Thoracic aorta (tissue), 2 donors: ENCODE measurements at places on chromosomes 7 and 10.

DNA sequence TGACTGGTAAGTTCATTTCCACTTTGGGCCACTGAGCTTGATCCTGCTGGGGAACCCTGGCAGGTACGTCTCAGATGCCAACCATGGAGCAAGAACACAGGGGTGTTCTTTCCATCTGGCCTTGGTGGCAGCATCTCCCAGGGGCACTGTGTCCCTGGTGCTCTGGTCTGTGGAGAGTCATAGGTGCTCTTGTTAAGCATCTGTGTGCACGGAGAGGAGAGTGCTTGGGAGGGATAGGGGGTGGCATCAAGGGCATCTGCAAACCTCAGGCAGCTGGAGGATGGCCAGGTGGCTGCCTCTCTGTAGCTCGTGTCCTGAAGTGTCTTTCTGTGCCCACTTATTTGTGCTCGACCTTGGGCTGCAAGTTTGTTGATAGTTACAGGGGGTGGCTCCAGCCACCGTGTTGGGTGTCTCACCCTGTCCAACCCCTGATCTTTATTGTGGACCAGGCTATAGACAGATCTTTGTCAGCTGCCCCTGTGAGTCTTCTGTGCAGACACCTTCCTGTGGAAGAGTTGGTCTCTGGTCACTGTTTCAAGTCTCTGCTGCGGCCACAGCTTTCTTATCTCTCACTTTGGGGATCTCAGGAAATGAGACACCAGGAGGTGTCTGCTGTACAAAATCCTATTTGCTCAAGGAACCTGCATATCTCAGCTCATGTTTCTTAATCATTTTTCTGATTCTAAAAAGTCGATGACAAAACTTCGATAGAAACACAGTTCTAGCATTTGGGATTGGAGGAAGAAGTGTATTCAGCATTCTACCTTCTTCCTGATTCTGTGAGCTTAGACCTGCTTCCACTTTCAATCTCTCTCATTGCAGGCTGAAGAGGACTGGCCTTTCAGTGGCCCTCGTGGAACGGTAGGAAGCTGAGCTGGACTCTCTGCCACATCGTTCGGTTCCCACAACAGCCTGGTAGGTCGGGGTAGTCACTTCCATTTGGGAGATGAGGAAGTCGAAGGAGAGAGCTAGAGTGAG, 17.2 kb upstream of the GIMAP8 start:
- DNase-seq: no peak

DNA sequence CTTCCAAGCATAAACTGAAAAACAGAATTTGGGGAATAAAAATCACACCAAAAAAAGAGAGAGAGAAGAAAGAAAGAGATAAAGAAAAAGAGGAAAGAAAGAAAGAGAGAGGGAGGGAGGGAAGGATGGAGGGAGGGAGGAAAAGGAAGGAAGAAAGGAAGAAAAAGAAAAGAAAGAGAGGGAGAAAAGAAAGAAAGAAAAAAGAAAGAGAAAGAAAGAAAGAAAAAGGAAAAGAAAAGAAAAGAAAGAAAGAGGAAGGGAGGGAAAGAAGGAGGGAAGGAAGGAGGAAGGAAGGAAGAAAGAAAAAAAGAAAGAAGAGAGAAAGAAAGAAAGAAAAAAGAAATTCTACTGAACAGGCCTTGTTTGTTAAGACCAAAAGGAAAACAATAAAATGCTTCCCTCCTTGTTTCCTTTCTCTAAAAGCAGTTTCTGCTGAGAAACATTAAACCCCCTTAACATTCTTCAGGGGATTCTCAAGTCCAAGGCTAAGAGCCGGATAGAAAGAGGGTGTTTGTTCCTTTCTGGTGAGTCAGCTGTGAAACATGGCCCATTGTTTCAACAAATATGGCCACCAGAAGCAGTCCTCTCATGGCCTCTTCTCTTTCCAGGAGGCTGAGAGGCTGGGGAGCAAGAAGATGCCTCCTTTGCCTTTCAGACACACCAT, 46.9 kb upstream of the GPAM start:
- DNase-seq: no peak

- DNase-seq: no peak
Observed at GRCh38 chr7:25408012-25408687, 179.9 kb upstream of the NPVF start.

- no peak for DNase-seq
Observed at GRCh38 chr7:27156916-27157701, 634 bp upstream of the HOXA7 start.

DNA sequence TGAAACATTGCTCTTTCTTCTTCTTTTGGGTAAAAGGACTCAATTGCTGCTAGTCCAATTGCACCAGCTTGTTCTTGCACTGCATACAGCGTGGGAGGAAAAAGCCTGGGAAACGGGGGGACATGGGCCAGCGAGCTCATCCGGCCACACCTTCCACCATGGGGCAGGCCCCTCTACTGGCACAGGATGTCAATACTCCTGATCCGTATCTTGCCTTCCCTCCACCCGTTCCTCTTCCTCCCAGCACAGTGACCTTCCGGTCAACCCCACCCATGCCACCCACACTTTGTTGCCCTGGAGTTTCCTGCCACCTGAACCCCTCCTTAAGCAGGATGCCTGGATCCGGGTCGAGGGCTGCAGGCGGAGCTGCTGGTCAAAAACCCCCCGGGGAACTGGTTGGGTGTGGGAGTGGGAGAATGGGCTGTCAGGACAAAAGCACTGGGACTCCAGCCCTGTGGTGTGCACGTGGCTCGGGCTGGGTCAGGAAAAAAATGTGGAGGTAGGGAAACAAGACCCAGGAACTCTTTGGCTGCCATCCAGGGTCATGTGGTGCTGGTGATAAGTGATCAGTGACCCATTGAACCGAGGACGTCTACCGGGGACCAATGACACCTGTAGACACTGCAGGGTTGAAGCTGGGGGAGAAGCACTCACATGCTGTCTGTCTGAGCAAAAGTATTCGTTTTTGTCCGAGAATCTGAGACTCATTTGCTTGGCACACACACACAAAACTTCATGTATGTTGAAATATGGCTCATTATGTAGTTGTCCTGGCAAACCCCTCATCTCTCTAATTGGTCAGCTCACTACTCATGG, 8.1 kb downstream of the IL2RA start:
- no peak for DNase-seq

DNA sequence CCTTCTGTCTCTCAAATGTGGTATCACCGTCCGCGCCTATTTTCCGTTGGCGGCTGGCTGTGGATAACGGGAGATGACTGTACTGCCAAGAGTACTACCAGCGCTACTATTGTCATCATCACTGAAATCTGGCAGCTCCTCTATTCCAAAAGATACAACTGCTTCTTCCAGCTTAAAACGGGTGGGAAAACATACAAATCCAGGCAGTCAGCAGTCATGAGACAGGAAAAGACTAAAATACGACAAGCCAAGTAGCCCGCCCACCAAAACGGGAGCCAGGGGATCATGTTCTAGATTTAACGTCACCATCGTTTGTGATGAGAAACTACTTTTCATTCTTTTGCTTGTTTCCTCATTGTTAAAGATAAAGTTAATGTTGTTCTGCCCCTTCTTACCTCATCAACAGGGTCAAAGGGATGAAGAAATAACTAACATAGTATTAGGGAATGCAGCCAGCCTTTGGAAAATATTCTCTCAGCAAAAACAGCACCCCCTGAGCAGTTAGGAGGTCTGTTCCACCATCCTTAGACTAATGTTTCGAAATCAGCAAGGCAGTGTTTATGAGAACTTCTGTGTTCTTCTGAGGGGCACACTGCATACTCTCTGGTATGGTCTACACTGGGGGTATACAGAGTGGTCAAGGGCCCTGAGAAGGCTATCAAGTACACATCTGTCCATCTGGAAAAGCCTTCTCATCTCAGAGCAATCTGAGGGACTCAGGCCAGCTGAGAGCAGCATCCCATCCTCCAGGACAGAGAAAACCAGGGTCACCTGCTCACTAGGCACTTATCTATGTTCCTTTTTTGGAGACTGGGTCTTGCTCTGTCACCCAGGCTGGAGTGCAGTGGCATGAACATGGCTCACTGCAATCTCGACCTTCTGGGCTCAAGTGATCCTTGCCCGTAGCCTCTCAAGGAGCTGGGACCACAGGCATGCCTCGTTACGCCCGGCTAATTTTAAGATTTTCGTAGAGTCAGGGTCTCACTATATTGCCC, 47.5 kb downstream of the GNA12 start:
- DNase-seq: no peak

- no peak for DNase-seq
Observed at GRCh38 chr7:82469207-82469606, 25.6 kb upstream of the CACNA2D1 start.

- no peak for DNase-seq
Observed at GRCh38 chr7:157951300-157952049, 614.7 kb downstream of the DNAJB6 start.

- DNase-seq: no peak
Observed at GRCh38 chr7:139431010-139431409, 52.5 kb downstream of the KLRG2 start.

GRCh38 chr7:90621125-90621746, 25.1 kb downstream of the CDK14 start:
- DNase-seq: no peak

DNA sequence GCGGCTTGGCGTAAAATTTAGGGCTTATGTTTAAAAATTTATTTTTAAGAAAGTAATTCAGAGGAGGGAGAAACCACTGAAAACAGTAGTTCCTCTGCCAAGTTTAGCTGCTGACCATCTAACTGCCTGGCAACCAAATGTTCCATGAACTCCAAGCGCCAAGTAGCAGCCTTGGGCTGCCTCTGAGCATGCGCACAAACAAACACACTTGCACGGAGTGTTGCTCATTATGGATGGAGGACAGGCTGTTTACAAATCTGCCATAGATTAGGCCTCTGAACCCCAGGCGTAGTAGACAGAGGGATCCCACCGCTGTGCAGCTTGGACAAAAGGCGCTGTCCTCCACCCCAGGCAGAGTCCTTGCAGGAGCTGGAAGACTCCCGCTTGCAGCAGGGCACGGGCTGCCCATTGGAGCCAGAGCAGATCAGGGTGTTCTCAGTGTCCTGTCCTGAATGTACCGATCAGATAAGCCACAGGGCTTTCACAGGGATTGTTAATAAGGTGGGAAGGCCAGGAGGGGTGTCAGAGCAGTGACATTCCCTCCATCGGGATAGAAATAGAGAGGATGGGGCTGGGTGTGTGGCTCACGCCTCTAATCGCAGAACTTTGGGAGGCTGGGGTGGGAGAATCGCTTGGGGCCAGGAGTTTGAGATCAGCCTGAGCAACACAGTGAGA, 47.7 kb upstream of the LYZL1 start:
- no peak for DNase-seq

DNA sequence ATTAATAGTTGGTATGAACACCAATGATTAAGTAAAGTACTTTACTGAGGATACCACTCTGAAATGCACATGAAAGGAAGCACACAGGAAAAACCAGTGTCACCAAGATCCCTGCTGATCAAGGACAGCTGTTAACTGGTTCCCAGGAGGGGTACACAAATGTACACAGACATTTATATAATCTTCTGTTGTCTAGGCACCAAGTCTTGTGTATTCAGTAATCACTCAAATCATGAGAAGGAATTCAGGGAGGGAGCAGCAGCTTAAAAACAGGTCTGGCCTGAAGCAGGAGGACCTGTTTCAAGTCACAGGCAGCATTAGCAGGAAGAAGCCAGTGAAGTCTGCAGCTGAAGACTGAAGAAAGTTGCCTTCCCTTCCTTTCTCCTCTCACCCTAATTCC, 18.7 kb downstream of the MPP7 start:
- DNase-seq: no peak

- DNase-seq: no peak
Observed at GRCh38 chr7:79790656-79791262, 337.3 kb upstream of the MAGI2 start.

- no peak for DNase-seq
Observed at GRCh38 chr10:88418871-88419270, 164.2 kb downstream of the RNLS start.

DNA sequence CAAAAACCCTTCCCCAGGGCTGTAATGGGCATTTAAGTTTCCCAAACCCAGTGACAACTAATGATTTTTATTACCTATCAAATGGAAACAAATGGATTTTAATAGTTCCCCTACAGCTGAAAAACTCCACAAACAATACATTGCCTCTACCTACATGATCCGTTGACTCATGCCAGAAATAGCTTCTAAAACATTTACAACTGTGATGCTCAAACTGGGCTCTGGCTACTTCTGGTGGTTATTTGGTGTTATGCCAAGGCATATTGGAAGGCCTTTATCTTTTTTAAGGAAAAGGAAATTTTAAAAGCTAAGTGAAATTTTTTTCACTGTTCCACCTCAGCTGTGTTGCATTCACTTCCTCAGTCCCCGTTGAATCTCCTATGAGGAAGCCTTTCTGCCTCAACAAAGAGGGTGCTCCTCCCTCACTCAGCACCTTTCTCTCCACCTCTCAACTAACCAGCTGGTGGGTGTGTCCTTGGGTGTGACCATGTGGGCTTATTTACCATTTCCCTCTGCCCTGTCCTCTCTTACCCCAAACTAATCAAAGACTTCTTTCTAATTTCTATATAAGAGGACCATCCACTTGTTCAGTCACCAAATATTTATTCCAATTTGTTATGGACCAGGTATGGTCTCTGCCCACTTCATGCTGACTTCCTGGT, 82.9 kb downstream of the PRTFDC1 start:
- DNase-seq: no peak

- no peak for DNase-seq
Observed at GRCh38 chr10:45201271-45201670, 114.1 kb downstream of the OR13A1 start.

DNA sequence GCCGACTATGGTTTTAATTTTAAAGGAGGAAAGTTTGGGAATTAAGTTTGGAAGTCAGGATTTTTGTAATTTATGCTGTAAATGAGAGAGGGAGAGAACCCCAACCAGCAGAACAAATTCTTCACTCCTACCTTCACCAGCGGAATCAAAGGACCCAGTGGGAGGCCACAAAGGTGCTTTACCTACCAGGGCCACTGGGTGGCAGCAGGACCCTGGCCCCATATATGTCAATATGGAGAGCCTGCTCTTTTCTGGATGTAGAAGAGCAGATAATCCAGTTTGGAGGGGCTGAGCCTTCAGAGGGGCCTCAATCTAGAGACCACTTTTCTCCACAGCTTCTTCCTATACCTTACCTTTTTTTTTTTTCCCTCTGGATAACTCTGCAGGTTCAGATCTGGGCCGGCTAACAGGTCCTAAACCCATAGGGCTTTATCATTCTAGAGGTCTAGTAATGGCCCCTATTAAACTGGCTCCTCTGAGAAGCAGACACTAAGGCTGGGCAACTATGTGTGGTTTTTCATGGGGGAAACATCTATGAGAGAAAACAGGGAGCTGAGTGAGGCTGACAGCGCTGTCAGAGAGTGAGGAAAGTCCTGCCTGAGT, 8.5 kb upstream of the SCD start:
- DNase-seq: no peak

DNA sequence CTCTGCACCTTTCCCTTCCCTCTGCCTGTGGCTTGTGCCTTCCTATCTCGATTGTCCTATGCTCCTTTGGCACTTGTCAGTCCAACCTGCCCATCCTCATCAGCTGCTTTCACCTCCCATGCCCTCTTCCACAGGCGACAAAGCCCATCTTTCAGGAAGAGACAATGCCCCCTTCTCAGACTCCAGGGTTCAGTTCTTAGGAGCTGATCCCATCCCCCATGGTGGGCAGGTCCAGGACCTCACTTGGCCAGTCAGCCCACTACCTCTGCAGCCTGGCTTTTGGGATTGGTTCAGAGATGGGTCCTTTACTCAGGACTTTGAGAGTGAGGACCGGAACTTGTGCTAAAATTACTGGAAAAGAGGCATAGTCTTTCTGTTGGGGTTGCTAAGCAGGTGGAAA, 74.0 kb upstream of the NANOS1 start:
- no peak for DNase-seq

GRCh38 chr10:60338786-60339185, 50.9 kb downstream of the ANK3 start:
- DNase-seq: no peak

GRCh38 chr7:75971961-75972763, 22.2 kb downstream of the TMEM120A start:
- no peak for DNase-seq
